Activated CD4-positive, alpha-beta T cell treated with anti-CD3 and anti-CD28 coated beads, Interleukin-2, amount 50 U/mL, for 24 hours (primary cell): ENCODE measurements at places on chromosomes 2 and 18.

DNA sequence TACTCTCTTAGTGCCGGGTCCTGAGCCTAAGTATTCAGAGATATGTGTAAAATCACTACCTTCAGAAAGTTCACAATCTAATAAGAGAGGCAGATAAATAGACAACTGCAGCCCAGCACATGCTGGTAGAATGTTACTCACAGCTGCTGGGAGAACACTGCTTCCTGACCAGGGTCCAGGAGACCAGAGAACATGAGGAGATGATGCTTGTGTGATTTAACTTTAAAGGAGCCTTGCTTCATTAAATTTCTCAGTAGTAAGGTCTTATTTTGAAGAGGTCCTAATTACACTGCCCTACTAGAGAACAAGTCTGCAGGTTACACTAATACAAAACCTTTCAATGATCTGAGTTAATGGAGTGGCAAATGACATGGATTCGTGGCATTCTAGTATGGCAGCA is 209.9 kb upstream of the TRIB2 start:
- DNase-seq: no peak

- DNase-seq: no peak
Measured at GRCh38 chr2:111652038-111652437, 232.0 kb downstream of the ANAPC1 start.

DNA sequence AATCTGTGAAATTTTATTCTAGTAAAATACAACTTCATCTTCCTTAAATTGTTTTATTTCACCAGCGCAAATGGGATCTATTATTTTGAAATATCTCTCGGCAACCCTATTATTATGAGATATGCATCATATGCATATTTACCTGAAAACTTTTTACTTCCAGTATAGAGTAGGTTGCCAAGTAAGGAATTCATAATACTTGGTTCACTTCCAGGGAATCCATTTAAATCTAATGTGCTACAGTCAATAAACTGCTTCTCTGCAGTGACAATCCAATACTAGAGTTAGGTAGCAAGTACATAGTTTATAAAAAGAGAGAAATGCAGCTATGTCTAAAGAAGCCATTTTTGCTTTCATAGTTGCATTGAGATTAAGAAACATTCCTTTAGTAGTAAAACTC is 88.8 kb upstream of the FAM117B start:
- DNase-seq: no peak

- no peak for DNase-seq
Measured at GRCh38 chr18:78731016-78731397, 248.6 kb upstream of the SALL3 start.

DNA sequence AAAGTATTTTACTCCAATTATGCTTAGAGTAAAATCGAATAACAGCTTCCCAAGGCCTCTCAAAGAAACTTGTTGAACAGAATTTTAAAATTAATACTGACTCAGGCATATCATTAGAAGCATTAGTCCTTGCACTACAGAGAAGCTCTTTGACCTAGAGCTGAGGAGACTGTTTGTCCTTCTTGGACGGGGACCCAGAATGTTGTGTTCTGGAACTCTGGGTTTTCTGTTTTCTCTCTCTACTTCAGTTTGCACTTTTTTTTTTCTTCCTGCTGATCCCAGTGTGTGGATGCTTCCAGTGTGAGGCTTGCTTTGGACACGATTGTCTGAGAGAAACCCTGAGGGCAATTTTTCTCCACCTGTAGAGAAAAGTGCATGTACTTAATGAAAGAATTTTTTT is 847.6 kb downstream of the SOCS6 start:
- DNase-seq: no peak

- no peak for DNase-seq
Measured at GRCh38 chr2:73877071-73877802, 15.6 kb upstream of the ACTG2 start.

DNA sequence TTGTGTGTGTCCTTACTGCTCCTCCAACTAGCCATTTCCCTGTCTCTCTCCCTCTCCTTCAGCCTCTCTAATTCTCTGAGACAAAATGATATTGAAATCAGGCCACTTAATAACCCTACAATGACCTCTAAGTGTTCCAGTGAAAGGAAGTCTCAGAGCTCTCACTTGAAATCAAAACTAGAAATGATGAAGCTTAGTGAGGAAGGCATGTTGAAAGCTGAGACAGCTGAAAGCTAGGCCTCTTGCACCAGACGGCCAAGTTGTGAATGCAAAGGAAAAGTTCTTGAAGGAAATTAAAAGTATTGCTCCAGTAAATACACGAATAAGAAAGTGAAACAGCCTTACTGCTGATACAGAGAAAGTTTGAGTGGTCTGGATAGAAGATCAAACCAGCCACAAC is 72.9 kb downstream of the PRKCE start:
- DNase-seq: no peak

DNA sequence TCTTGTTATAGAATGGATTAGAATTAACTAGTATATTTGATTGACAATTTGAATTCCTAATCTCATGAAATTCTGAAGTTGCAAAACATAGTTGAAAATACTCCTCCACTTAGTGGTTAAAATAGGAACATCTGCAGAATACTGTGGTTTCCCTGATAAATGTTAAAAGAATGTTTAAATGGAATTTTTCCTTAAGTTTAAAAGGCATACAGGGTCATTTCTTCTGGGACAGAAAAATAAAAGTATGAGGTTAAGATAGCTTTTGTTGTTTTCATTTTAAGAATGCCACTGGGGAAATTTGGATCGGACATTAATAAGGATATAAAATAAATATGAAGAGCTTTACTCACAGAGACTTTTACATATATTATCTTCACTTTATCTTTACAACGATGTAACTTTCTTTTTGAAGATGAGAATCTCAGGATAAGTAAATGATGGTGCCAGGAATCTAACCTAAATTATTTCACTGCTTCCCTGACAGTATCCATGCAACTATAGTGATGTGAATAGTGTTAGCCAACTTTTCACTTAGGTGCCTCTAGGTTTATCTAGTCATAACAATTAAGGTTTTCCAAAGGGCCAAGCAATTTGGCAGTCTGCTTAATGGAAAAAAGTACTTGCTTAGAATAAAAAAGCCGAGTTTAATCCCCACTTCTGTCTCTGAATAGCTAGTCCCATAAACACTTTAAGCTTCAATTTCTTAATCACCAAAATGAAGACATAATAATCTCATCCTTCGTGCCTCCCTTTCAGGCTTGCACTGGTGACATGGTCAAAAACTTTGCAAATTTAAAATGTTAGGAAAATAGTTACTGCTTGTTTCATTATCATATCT is 151.8 kb upstream of the STK17B start:
- DNase-seq: no peak

DNA sequence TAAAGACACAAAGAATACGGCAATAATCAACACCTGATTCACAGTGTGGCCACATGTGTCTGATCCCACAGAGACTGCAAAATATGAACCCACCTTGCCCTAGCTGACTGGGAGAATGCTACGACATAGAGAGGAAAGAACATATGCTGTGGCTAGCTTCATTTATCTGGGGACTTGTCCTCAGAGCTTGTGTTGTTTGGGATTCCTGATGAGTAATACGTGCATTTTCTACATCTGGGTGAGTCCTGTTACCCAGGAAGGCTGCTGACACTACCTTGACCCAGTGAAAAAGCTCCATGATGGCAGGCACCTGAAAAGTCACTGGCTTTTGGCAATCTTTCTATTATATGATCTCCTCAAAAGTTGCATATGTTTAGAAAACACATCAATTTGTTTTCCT is 427.7 kb upstream of the LYPD1 start:
- no peak for DNase-seq

DNA sequence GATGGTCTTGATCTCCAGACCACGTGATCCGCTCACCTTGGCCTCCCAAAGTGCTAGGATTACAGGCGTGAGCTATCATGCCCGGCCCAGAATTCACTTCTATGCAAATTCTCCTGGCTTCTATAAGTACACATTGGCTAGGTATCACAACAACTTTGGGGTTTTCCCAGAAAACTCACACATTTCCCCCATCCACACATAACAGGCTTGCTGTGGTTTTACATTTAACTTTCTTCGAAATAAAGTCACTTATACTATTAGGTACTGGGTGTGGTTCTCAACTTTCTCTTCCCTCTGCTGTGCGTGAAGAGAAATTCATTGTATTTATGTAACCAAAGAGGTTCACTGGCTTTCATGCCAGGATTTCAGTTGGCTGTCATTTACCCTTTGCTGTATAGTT is 439.4 kb upstream of the CWC22 start:
- no peak for DNase-seq

DNA sequence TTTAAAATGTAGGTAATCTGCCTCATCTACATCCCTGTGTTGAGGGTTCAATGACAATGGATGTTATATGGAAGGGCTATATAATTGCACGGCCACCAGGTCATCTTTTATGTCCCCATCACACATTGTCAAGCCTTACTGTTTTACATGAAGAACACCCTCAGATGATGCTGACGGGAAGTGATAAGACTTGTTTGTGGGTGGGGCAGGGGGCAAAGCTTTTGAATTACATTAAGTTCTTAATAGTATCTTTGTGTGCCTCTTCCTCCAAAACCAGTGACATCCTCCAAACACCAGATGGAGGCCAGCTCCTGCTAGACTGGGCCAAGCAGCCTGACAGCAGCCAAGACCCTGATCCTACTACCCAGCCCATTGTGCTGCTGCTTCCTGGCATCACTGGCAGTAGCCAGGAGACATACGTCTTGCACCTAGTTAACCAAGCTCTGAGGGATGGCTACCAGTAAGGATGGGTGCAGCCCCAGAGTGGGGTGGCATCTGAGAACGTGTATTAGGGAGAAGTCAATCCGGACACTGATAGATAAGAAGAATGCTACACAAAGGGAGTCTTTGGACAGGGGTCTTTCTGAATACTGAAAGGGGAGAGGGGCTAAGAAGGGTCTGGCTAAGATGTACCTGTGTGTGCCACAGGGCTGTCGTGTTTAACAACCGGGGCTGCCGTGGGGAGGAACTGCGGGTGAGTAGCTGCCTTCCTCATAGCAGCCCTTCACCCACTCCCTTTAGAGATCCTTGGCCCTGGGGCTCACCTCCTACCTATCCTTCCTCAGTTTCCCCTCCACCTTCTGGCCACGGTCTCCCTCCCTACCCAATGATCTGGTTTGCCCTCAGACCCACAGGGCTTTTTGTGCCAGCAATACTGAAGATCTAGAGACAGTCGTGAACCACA is 5.3 kb downstream of the ABHD1 start:
- no peak for DNase-seq

DNA sequence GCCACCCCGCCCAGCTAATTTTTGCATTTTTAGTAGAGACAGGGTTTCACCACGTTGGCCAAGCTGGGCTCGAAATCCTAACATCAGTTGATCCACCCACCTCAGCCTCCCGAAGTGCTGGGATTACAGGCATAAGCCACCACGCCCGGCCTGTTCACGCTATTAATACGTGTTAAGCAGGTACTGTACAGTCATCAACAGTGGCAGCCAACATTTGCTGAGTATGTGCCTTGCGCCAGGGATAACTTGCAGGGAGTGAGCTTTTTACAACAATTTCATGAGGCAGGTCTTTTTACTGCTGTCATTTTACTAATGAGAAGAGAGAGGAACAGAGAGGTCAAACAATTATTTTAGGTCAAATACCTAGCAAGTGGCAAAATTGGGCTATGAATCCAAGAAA is 115.2 kb downstream of the AP1S3 start:
- no peak for DNase-seq

GRCh38 chr2:222269132-222269531 is 29.7 kb downstream of the PAX3 start:
- no peak for DNase-seq

- no peak for DNase-seq
Measured at GRCh38 chr2:207801259-207801658, 31.6 kb upstream of the FZD5 start.

- no peak for DNase-seq
Measured at GRCh38 chr18:76380127-76380729, 114.8 kb downstream of the ZNF516 start.

- DNase-seq: no peak
Measured at GRCh38 chr2:137644731-137645130, 319.5 kb upstream of the HNMT start.
